ENCODE measurements at places on chromosomes 12 and 14. TPM values are rescaled to one million over a fixed set of nuclear protein-coding genes. Genes with fewer than 3 reads are reported as not detected.

- no peak for DNase-seq
Measured at GRCh38 chr14:95295600-95296376, 23.9 kb downstream of the CLMN start.

- no peak for DNase-seq
Measured at GRCh38 chr12:58819985-58820384, 100.3 kb downstream of the LRIG3 start.

DNA sequence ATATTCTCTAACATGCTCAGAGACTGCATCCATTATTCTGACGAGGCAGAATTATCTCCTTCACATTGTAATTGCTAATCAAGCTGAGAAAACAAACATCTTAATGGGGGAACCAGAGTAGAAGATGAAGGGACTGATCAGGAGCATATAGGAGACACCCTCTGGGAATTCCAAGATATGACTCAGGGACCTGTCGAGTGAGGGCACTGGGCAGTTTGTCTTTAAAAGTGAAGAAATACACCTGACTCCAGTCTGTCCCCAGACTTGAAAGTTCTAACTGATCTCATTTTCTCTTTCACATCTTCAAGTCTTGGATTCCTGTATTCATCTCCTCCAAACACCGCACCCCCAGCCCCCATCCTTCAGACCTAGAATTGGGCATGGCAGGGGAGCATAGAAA is 226.9 kb upstream of the PLXNC1 start:
- DNase-seq: no peak

DNA sequence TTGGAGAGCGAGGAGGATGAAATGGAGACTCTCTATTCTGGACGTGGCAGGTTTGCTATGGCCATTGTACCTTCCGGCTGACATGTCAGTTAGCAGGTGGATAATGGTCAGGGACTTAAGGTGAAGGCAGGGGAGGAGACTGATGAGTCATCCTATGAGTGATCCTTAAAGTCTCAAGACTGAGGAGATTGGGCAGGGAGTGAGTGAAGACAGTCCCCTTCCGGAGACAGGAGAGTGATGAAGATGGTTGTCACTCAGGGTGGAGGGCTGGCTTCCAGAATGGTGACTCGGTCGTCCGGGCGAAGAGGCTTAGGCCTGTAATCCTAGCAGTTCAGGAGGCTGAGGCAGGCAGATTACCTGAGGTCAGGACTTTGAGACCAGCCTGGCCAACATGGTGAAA is 49.8 kb upstream of the CCDC63 start:
- DNase-seq: no peak

DNA sequence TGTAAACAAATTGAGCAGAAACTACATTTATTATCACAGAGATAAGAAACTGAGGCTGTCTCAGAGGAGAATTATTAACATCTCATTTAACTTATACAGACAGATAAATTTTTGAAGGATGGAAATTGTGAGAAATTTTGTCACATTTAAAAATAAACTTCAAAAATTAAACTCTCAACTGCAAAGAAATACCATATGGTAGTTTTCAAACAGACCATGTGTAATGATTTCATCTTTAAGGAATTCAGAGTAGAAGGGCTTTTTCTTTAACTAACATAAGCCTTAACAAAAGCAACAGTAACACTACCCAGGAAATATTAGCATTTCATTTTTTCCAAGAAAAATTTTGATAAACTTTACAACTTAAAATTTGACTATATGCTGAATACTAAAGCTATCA is 26.6 kb downstream of the NUP37 start:
- DNase-seq: no peak

DNA sequence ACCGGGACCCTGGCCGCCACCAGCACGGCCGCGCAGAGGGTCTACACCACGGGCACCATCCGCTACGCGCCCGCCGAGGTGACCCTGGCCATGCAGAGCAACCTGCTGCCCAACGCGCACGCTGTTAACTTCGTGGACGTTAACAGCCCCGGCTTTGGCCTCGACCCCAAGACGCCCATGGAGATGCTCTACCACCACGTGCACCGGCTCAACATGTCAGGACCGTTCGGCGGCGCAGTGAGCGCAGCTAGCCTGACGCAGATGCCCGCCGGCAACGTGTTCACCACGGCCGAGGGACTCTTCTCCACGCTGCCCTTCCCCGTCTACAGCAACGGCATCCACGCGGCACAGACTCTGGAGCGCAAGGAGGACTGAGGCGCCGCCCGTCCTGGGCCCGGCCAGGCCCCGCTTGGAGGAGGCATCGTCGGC is 150.1 kb downstream of the EGLN3 start:
- no peak for DNase-seq

GRCh38 chr14:59564366-59564765 is 12.2 kb downstream of the CCDC175 start:
- DNase-seq: no peak

DNA sequence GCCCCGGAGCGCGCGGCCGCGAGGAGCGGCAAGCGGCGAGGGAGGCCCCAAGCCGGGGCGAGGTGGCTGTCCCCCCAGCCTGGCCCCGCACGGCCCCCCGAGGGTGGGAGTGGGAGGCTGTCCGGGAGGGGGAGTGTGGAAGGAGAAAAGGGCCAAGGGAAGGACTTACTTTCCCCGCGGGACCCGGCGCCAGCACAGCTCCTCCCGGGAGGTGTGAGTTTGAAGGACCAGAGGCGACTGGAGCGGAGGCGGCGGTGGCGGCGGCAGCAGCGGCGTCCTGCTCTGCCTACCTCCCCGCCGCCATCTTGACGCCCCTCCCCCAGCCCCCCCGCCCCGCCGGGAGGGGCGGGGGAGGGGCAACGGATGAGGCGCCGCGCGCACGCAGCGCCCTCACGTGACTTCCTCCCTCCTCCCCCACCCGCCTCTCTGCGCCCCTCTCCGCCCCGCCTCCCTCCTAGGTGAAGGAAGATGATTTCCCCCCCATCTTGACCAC is at the start of gene SBNO1:
TSS of gene SBNO1 (minus strand) at position 316 of the 493 bp plus-strand sequence. CDS start 14,406 bp downstream, outside the sequence.
- peak; percentile 93 for DNase-seq

- no peak for DNase-seq
Measured at GRCh38 chr14:89242652-89243279, 174.3 kb downstream of the FOXN3 start.

DNA sequence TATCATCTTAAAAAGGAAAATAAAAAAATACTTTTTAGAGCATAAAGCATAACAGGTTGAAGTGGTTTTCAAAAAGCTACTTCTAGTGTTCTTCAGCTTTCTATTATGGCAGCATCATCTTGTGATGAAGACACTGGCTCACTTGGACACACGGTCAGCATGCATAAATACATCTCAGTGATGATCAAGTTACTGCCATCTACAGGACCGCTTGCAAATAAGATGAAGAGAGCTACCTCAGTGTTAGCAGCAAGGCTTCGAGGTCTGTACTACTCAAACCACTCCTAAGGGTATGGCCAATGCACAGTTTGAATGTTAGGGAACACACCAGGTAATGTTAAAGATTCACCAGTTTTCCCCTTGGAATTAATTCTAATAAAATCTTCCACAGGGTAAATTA is 58.8 kb downstream of the GALC start:
- DNase-seq: no peak

DNA sequence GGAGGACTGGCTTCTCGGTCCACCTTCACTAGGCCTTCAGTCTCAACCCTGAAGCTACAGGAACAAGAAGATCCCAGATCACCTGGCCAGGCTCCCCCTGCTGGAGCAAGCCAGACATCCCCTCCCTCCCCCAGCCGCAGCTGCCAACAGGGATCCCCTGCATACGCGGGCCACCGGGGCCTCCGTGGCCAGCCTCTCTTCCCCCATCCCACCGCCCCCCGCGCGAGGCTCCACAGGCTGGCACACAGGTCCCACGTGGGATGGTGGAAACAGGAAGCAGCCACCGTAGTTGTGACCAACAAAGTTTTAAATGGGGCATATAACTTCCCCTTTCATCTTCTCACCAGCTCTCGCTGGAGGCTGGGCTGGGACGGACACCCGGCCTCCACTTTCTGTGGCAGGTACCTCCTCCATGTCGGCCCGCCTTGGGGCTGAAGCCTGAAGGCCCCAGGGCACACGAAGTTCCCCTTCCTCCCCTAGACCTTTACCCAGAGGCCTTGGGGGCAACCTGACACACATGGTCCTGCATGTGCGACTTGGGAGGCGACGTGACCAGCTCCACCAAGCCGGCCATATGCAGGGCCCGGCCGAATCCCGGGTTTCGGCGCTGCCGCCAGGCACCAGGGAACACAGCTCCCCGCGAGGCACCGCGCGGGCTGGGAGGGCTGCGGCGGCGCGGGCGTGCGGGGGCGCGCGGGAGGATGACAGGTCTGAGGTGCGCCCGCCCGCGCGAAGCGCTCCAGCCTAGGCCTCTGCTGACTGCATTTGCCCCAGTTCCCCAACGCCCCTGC is 44.4 kb upstream of the PNMA1 start:
- DNase-seq: peak; percentile 85

DNA sequence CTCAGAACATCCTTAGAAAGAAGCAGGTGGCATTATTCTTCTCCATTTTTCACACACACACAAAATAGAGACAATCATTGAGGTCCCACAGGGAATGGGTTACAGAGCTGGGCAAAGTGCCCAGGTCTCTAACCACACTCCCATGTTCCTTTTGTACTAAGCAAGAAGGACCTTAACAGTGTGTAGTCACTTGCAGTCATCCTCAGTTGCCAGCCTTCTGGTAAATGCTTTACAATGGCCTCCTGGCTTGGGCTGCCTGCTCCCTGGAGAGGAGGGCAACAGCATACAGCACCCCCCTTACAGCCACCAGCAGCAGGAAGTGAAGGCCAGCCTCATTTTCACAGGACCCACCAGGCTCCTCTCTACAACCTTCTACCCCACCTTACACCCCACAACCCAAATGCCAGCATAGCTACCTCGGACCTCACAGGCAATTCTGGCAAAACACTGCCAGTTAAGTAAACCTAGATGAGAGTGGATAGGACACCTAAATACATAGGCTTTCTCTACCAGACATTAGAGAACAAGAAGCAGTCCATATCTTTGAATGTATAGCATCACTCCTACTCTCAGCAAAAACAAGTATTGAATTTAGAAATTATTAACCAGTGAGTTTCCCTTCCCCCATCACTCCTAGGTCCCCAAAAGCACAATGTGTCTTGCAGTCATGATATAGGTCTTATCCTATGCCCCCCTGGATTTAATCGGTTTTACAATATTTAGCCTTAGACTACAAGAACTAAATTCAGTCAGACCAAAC is 88.1 kb downstream of the PPP2R5E start:
- DNase-seq: no peak

- peak; percentile 9 for DNase-seq
Measured at GRCh38 chr12:52383331-52383730, 2.1 kb downstream of the KRT84 start.

DNA sequence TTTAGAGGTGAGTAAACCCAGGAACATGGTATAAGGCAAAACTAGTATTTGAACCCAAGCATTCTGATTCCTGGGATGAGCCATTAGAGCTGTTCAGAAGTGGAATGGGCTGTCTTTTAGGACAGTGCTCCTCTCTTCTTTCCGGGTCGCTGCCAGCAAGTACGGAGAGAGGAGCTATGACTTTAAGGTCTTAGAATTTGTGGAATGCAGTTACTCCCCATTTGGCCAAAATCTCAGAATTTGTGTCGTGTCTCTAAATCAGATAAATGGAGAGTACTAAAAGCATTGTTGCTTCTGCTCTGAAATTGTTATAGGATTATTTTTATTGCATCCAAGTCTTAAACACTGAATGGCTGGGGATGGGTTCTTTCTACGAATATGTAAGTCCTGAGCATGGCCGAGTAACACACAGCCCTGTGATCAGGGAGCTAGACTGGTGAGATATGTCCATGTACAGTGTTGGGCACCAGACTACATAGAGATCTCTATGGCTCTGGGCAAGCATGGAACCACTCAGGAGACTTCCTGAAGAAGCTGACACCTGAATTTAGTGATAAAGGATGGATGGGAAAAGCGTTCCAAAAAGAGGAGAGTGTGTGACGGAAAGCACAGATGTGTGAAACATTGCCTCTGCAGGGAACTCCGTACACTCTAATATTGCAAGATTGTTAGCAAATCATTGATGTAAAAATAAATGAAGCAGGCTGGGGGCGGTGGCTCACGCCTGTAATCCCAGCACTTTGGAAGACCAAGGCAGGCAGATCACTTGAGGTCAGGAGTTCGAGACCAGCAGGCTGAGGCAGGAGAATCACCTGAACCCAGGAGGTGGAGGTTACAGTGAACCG is 184.7 kb downstream of the SRGAP1 start:
- no peak for DNase-seq

DNA sequence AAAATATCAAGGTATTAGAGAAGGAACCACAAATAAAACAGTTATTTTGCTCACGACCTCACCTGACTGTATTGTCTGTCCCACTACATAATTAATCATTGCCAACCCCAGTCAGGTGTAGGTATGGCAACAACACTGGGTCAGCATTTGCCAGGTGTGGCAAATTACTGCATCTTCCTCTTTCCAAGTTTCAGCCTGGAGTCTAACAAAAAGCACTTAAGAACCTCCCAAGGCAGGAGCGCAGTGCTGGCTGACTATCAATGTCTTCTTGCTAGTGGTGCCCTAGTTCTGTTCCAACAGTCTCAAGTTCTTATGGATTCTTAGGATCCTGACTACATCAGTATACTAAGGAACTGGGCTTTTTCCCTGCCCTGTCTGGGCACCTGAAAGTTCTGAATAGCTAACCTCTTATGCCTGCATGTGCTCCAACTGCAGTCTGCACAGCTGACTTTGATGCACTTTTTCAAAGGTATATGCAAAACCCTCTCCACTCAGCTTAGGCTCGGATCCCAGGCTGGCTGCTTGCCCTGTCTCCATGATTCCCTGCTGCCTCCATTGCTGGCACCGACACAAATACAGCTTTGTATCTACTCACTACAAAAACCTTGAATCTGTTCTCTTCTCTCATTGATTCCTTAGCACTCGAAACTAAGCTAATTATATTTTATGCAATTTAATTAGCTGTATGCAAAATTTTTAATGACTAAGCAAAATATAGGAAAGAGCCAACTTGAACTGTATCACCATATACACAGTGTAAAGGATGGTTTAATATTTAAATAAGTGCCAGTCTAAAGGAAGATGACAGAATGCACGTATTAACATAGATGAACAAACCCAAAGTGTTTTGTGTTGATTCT is 113.3 kb downstream of the PRKD1 start:
- DNase-seq: no peak

GRCh38 chr14:93744176-93744575 is 44.1 kb downstream of the PRIMA1 start:
- no peak for DNase-seq

DNA sequence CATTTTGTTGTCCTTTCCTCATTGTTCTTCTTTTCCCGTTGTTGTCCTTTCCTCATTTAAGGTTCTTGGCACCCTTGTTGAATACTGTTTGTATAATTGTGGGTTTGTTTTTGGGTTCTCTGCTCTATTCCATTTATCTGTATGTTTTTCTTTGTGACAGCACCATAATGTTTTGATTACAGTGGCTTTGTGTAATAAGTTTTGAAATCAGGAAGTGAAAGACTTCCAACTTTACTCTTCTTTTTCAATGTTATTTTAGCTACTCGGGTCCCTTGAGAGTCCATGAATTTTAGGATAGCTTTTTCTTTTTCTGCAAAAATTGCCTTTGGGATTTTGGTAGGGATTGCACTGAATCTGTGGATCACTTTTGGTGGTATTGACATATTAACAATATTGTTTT is 28.1 kb downstream of the ETNK1 start:
- no peak for DNase-seq

MBIP gene
- total RNA-seq: 31.0 TPM

TBX5 gene
- total RNA-seq: not detected

SP1 gene
- 67.2 TPM for total RNA-seq

MORN3 gene
- 0.51 TPM for total RNA-seq

SLC38A4 gene
- not detected for total RNA-seq

HCAR1 gene
- 0.18 TPM for total RNA-seq

IFI27 gene
- total RNA-seq: 0.86 TPM

ASCL1 gene
- not detected for total RNA-seq

C12orf54 gene
- total RNA-seq: not detected

SMCO2 gene
- total RNA-seq: not detected

ALDH6A1 gene
- 10.8 TPM for total RNA-seq
